ENCODE measurements at places on chromosomes 16 and 17. TPM values are rescaled to one million over a fixed set of nuclear protein-coding genes. Genes with fewer than 3 reads are reported as not detected.

GP1BA gene
- not detected for total RNA-seq

DNA sequence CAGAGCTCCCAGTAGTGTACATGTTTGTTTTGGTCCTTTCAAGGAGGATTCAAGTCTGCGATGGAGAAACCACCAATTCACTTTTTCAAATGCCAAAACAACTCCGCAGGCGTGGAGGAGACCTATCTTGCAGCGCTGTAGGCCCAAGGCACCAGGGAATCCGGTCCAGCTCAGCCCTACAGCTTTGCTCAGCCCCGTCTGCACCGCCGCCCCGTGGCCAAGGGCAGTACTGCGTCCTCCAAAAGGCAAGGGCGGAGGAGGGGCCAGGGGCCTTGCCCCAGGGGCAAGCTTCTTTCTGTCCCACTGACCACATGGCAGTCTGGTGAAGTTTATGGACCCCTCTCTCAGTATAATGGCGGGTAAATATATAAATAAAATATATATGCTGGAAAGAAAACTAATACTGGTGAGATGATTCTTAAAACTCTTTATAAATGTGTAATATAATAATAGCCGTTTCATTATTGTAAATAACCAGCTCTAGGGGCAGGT is 709 bp upstream of the CD300LG start:
- peak; percentile 35 for DNase-seq
- peaks cover 12% of the 10 kb centered on the region for H3K27me3 ChIP-seq
- no peak overlapping the region for H3K4me3 ChIP-seq
- H3K36me3 ChIP-seq, result no peaks in the 10 kb centered on the region
- H3K27ac ChIP-seq, result no peak overlapping the region

SLC12A3 gene
- 0.18 TPM for total RNA-seq

DNA sequence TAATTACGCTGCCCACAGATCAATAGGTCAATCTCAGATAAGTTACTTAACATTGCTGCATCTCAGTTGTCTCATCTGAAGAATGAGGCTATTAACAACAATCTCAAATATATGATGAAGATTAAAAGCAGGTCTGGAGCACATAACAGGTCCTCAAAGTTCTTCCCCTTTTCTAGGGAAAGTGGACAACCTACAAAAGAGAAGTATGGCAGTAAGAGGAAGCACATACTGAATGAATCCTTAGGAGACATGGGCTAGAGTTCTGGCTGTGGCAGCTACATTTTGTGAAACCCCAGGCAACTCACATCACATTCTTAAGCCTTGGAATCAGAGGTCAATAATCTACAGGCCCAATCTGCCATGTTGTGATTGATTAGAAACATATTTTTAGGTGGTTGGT is 180.6 kb downstream of the PCTP start:
- no peaks in the 10 kb centered on the region for H3K27me3 ChIP-seq
- H3K4me3 ChIP-seq, result no peak overlapping the region
- no peaks in the 10 kb centered on the region for H3K4me1 ChIP-seq
- DNase-seq, result no peak

DNA sequence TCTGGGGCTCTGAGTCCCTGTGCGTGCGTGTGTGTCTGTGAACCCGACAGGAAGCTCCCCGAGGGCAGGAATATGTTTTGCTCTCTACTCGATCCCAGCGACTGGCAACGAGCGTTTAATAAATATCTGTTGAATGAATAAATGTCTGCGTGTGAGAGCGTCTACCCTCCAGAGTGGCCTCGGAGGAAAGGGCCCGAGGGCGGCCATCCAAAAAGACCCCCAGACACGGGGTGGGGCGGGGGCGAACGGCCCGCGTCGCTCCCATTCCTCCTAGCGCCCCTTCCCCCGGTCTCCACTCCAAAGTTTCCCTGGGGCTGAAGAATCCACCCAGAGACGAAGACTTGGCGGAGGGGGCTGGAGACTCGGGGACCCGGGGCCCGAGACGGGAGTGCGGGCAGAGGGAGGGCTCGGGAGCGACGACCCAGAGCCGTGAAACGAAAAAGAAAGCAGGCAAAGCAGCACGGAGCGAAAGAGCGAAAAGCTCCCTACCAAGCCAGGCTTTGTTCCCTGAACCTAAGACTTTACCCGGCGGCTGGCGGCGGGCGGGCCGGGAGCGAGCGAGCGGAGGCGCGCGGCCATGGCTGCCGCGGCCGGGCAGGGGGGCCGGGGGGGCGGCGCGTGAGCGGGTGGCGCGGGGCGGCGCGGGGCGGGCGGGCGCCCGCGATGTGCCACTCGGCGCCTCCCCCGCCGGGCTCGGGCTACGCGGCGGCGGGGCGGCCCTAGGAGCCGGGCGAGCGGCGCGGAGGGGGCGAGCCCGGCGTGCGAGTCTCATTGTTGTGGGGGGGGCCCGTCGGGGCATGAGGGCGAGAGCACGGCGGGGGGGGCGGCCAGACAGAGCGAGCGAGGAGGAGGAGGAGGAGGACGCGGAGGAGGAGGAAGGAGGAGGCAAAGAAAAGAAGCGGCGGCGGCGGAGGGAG is at the start of gene MLLT6:
Gene MLLT6, plus strand, starts transcription at position 668 of the 917 bp plus-strand sequence. CDS start 360 bp downstream, outside the sequence.
- H3K4me1 ChIP-seq, result peaks cover 41% of the 10 kb centered on the region
- peak within 1 kb of the TSS; percentile 27 for H3K27ac ChIP-seq
- H3K36me3 ChIP-seq, result no peaks in the 10 kb centered on the region
- peak; percentile 50 for DNase-seq

All from astrocyte (in vitro differentiated cells and primary cell).